ENCODE measurements at places on chromosomes 5 and 9.

GRCh38 chr5:81787474-81788242 lies 36.8 kb upstream of the SSBP2 start:
- peak; percentile 93 for DNase-seq

- DNase-seq, result no peak
Measured at GRCh38 chr5:158937381-158937952, 162.2 kb downstream of the EBF1 start.

- no peak for DNase-seq
Measured at GRCh38 chr5:27140831-27141230, 102.4 kb upstream of the CDH9 start.

- DNase-seq, result no peak
Measured at GRCh38 chr9:16787724-16788123, 82.7 kb downstream of the BNC2 start.

DNA sequence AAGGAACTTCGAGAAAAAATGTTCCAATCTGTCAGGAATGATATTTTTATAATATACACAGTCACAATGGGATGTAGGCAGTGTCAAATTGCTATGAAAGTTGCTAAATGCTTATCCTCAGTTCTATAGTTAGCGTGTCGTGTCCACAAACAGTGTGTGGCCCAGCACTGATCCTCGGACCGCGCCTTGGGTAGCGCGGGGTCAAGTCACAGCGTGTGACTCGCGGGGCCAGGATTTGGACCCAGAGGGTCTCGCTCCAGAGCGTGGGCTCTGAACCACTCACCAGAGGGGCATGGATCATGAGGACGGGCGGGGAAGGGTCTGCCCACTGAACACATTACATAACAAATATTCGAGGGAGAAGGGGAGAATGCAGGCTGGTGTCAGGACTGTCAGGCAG lies 171.8 kb downstream of the C9orf50 start:
- DNase-seq, result no peak

DNA sequence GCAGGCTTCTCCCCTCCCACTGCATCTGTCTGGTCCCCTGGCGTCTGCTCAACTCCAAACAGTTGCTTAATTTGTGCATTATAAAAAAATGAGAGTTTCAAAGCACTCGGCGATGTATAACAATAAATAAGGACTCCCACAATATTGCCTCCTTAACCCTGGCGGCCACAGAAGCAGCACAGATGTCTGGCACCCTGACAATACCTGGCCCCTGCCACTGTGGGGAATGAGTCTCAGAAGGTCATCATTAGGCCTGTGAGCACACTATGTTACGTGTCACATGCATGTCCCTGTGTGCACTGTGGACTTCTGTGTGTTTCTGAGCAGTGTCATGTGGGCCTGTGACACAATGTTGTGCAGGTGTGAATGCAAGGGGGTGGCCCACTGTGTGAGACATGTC lies 236.5 kb downstream of the PBX3 start:
- DNase-seq, result no peak

- DNase-seq, result no peak
Measured at GRCh38 chr9:128115187-128116103, 12.1 kb downstream of the PTGES2 start.
